ENCODE measurements at places on chromosomes 2 and 18. TPM values are rescaled to one million over a fixed set of nuclear protein-coding genes. Genes with fewer than 3 reads are reported as not detected.

DNA sequence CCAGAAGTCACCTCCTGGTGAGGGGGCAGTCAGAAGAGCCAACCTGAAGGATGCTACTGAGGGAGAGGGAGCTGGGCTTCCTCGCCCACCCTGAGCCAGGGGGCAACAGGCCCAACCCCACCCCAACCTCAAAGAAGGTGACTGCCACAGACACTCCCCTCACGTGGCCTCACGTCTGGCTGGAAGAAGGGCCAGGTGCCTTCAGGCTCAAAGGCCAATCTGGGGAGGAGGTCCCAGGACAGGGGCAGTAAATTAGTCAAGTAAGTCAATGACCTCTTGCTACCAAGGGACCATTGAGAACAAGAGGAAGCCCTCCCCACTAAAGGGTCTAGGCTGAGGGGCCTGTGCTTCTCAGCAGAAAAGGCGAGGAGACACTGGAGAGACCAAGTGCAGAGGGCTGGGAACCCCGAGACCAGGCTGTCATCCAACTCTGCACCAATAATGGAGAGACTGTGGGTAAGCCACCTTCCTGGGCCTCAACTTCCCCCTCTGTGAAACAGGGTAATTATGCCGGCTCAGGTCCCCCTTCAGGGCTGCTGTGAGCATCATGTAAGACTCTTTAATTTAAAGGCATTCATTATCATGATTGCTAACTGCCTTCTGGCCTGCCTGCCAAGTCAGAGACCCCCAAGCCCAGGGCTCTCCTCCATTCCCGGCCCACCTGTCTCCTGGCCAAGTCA is 20.2 kb upstream of the TNS1 start:
- no peak for DNase-seq

DNA sequence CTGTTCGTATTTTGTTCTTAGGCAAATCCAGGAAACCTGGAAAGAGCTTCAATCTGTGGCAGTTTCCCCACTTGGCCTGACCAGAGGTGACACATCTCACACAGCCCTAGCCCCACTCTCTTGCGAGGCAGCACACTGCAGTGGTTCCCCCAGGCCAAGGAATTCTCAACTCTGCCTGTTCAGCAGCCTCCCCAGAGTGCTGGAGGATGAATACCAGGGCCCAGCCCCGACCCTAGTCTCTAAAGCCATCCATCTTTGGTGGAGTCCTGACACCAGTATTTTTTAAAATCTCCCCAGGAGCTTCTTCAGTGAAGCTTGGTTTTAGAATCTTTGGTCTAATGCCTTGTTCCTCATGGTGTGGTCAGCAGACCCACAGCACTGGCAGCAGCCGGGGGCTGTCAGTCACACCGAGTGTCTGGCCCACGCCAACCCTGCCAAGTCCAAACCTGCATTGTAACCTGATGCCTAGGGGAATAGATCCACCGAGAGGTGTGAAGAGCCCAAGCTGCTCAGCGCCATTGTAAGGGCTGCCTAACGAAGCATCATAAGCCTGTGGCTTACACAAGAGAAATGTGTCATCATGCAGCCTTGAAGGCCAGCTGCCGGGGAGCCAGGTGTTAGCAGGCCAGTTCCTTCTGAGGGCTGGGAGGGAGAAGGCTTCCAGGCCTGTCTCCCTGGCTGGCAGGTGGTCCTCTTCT is 428.7 kb upstream of the ID2 start:
- DNase-seq: no peak

DNA sequence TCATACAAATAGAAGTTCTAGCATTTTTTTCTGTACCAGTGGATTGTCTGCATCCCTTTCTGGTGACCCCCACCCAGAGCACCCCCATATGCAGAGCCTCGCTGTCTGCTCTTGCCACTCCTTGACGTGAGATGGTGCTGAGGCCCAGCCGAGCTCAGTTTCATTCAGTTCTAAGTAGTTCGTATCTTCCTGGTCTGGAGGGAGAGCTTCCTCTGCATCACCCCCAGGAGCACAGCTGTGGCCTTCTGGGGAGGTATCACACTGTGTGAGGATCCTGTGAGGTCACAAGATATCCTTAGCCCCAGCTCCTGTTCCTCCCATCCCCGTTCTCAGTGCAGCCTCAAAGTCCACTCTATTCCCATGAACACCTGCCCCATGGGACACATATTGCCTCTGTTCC is 132.7 kb downstream of the PTGR3 start:
- no peak for DNase-seq

- DNase-seq: peak; percentile 82
These were observed 71.7 kb downstream of the HS1BP3 start for GRCh38 chr2:20578895-20579825.

DNA sequence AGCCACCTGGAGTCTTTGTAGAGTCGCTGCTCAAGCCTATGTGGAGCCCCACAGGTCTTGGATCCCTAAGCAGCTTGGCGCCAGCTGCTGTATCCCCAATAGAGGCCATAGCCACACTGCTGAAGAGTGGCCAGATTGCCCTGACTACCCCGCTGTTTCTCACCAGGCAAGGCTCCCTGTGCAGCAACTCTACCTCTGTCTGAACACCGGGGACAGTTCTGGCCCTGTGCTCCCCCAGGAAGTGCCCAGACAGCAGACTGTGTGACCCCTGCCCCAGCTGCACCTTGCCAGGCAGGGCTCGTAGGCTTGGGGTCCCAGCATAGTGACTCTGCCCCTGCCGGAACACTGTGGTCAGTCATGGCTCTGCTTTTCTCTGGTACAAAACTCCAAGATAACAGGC is 53.5 kb upstream of the GALNT13 start:
- no peak for DNase-seq

DNA sequence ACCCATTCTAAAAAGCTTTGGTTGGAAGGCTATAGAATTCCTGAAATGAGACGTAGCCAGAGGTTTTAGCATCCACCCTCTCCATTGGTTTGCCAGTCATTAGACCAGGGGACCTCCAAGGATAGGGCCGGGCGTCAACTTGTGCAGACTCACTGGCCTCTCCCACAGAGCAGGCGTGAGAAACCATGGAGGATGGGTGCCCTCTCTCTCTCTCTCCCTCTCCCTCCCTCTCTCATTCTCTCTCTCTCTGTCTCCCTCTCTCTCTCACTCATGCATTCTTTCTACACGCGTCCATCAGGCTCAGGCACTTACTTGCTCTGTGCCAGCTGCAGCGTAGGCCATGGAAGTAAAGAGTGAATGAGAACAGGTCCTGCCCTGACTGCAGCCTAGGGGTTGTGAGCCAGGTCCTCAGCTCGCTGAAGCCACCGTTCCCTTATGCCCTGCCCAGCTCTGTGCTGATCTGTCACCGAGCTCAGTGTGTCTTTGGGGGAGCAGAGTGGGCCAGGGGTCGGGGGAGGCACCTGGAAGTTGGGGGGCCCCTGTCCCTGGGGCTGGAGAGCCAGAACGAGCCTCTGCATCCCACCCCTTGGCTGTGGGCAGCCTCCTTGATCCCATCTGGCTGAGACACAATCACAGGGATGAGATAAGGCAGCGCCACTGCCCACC is 304.4 kb upstream of the HS6ST1 start:
- DNase-seq: no peak

DNA sequence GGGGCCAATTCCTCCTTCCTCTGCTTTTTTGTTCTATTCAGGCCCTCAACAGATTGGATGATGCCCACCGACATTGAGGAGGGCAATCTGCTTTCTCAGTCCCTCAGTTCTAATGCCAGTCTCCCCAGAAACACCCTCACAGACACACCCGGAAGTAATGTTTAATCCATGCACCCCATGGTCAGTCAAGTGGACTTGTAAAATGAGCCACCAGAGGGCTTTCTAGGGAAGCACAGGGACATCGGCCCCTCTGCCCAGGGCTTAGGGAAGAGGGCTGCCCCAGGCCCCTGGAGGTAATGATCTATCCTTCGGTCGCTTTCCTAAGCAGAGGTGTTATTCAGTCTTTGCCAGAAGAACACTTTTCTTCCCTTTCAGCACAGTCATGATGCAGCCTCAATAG is 107.4 kb downstream of the PDCL3 start:
- no peak for DNase-seq

- DNase-seq: peak; percentile 8
These were observed 84.2 kb upstream of the OTOS start for GRCh38 chr2:240224676-240225075.

GRCh38 chr2:7954234-7954633 is 727.6 kb upstream of the ID2 start:
- DNase-seq: no peak

DNA sequence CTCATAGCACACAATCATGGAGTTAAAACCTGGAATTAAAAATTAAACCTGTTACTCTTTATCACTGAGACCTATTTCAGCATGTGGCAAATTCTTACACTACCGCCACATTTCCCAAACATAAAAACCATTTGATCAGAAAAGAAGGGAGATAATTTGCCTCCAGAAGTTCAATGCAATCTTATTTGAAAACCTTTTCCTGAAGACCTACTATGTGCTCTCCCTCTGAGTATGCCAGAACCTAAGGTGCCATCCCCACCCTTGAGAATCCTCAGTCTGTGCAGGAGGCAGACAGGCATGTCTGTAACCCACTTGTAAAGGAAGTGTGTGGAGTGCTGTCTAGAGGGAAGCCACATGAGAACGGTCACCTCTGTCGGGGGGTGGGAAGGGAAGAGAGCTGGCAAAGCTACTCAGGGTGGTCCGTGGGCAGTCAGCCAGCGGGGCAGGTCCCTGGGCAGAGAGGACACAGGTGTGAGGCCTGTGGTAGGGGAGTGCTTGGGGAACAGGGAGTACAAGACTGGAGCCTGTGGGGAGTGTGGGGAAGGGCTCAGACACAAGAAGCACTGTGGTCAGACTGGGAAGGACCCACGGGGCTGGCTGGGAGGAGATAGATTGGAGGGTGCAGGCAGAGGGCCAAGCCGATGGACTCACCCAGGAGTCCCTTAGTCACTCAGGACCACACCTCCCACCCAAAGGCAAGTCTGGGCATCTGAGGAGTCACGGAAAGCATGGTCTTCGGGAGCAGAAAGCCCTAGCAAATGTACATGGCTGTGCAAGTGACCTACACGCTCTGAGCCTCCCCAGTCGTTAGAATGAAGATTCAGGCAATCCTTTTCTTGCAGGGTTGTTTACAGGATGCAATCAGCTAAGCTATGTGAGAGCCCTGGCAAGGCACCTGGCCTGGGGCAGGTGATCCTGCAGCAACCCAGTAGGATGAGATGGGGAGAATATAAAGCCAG is 22.8 kb downstream of the CRACDL start:
- no peak for DNase-seq

- no peak for DNase-seq
These were observed 6.9 kb downstream of the ZNF516 start for GRCh38 chr18:76488190-76488589.

GRCh38 chr2:239831861-239832489 is 193.2 kb downstream of the NDUFA10 start:
- no peak for DNase-seq

- DNase-seq: no peak
These were observed 53.5 kb downstream of the MGAT5 start for GRCh38 chr2:134307334-134307733.

DNA sequence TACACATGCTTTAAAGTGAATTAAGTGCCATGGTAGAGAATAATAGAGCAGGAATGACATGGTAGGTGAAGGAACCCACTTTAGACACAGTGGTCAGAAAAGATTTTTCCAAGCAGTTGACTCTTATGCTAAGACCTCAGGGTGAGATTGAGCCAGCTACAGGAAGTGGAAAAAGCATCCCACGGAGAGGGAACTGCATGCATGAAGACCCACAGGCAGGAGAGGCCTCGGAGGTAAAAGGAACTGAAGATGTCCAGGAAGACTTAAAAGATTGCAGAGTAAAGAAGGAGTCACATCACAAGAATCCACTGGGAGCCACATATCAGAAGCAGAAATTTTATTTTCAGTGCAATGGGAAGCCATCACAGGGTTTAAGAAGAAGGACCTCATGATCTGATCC is 499.2 kb upstream of the FAM98A start:
- DNase-seq: no peak

DNA sequence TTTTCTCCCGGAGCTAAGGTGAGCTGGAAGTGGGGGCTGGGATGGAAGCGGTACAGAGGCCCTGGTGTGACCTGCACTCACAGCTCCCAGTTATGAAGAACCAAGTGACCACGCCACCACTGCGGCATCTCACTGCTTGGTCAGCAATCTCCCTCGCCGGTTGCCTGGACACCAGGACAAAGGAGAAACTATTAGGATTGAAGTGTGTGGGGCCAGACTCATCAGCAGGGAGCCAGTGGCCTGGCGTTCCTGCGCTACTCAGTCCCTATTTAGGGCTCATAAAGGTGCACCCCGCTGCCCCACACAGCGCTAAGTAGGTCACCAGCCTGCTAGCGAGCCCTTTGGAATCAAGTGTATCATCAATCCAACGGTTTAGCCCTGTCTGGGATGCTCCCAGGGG is 82.9 kb downstream of the ZCCHC2 start:
- no peak for DNase-seq

DNA sequence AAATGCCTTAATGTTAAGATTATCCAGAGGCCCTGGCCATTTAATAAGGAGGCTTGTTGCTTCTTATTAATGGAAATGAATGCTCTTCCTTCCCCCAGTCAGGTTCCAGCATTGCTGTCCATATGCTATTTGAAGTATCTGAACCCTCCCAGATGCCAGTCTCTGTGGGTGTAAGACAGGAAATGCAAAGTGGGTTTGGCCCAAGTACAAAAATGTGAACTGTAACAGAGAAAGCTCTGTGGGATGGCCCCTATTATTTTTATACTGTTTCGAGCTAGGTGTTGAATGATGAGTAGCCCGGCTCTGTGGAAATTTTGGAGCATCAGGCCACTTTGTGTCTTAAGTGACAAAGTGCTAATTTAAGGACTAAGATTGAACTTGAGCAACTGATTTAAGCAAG is 141.0 kb downstream of the UXS1 start:
- no peak for DNase-seq

- no peak for DNase-seq
These were observed 81.3 kb downstream of the TFCP2L1 start for GRCh38 chr2:121203591-121204249.

GRCh38 chr2:129375632-129376425 is 603.6 kb upstream of the RAB6C start:
- DNase-seq: no peak

- no peak for DNase-seq
These were observed 79.4 kb downstream of the SCG2 start for GRCh38 chr2:223522796-223523195.

TDRD15 gene
- 0.10 TPM for total RNA-seq

AQP4 gene
- total RNA-seq: 0.23 TPM

NDC80 gene
- total RNA-seq: 0.91 TPM

SRD5A2 gene
- total RNA-seq: 0.65 TPM

RAB17 gene
- 24.2 TPM for total RNA-seq

HEATR5B gene
- 29.7 TPM for total RNA-seq

TMEM178A gene
- 2.9 TPM for total RNA-seq

GNLY gene
- total RNA-seq: 1.9 TPM

CYP27A1 gene
- total RNA-seq: 16.4 TPM

VWC2L gene
- total RNA-seq: not detected
